GM03348 (cell line): ENCODE measurements at places on chromosomes 4 and X.
A peak's percentile ranks its signal among the peaks of the same experiment; 100 is the strongest.

DNA sequence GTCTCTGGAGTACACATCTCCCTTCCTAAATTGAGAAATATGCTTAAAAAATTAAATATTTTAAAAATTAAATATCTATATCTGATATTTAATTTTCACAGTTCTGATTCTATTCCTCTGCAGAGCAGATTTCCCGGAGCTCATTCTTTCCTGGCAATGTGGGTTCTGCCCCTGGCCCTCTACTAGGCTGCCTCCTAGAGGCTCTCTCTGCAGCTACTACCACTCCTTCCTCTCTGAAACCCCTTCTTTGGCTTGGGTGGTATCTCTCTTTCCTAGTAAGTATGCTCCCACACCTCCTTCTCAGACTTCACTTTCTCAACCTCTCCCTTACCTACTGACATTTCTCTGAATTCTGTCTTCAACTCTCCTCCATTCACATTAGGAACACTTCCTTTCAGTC is 45.3 kb downstream of the RPGR start:
- DNase-seq = peak; percentile 24

- DNase-seq = no peak
These were observed 7.9 kb downstream of the CCDC22 start for GRCh38 chrX:49243166-49243565.

DNA sequence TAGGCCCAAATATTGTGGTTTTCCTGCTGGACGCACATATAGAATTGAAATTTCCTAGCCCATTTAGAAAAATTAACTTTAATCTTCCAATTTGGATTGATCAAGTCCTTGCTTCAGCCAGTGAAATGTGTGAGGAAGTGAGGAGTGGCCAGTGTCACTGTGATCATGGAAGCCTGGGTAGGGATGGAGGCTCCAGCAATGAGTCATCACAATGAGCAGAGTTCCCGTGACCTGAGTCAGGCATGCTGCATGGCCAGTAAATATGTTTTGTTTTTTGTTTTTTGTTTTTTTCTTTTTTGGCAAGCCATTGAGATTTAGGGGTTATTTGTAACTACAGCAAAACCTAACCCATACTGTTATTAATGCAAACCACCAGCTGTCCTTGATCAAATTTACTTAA is 52.1 kb downstream of the IDS start:
- peak; percentile 58 for DNase-seq

DNA sequence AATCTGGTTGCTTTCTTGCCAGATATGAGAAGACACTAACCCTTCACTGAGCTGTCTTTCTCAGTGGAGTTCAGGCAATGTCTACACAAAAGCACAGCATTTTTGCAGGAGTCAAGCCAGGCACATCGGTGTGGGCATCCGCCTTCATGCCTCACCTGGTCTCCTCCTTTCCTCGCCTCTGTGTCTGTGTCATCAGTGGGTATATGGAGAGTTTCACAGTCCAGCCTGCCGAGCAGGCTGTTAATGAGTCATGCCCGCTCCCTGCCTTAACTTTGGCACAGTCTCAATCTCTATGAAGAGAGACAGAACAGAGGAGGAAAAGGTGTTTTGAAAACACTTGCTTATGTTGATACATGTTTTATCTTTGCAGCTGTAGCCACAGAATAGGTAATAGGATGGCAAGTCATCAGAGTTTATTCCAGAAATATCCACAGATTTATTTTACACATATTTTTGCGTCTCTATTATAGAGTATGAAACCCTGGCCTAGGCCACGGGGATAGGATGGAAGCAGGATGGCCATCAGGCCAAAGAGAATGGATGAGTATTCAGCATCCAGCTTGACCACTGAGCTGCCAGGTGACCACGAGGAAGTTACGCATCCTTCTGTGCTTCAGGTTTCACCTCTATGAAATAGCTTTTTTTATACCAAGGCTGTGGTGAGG is 32.8 kb upstream of the MAML3 start:
- DNase-seq = peak; percentile 63

DNA sequence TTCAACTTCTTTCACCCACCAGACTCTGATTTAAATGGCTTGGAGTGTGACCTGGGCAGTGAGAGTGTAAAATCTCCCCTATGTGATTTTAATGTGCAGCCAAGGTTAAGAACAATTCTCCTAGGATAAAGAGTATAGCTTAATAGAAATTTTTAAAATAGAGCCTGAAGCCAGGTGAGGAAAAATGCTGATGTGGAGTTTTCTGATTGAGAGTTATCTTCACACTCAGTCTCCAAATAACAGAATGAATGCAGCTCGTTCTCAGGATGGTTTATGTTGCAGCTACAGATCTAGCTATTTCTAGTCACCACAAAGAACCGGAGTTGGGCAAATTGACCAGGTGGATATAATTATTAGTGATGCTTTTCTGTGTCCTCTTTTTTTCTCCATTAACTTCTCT is 70.7 kb downstream of the MOSPD2 start:
- DNase-seq = no peak

GRCh38 chr4:73693811-73694210 is 46.6 kb upstream of the CXCL8 start:
- no peak for DNase-seq

GRCh38 chr4:109703664-109704361 is 568 bp upstream of the CASP6 start:
- no peak for DNase-seq

DNA sequence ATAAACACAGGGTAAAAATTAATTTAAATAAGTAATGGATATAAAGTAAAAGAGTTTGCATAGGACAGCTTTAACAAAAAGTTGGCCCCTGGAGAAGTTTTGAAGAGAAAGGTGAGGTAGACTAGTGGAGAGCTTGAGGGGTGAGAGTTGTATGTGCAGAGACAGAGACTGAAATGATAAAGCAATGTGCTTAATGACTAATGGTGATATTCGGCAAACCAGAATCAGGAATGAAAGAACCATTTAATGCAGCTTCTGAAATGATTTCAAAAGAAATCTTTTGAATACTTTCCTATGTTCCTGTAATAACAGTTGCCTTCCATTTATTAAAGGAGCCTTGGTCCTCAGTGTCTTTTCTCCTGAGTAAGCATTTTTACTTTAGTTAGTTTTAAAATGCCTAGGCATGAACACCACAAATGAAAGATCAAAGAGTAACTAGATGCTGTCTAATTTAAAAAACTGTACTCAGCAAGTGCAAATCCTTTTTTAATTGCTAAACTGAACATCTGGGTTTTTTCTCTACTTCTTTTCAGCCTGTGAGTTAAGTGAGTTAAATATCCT is 28.5 kb downstream of the CAMK2D start:
- no peak for DNase-seq
